Activated CD8-positive, alpha-beta memory T cell treated with anti-CD3 and anti-CD28 coated beads for 1 hour (primary cell): ENCODE measurements at places on chromosomes 3 and 15.

DNA sequence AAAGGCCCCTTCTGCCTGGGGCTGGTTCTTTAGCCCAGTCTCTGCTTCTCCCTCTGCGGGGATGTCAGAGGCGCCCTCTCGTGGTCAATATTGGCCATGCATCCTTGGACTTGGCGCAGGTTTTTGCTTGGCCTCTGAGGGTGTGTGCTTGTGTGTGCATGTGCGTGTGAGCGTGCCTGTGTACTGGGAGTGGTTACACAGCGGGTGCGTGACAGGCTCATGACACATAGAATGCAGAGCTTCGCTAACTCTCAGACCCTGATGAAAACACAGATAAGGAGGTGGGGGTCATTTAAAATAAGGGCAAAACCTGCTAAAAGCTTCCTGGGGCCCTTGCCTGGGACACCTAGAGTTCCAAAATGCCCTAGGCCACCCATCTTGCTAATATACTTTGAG, 160.9 kb downstream of the SMAD6 start:
- peak; percentile 22 for DNase-seq

- DNase-seq, result no peak
Measured at GRCh38 chr15:60212536-60212935, 185.2 kb downstream of the ANXA2 start.

GRCh38 chr3:46221938-46222337, 13.8 kb upstream of the CCR1 start:
- no peak for DNase-seq

- peak; percentile 8 for DNase-seq
Measured at GRCh38 chr3:51434746-51435327, 43.8 kb downstream of the RBM15B start.

DNA sequence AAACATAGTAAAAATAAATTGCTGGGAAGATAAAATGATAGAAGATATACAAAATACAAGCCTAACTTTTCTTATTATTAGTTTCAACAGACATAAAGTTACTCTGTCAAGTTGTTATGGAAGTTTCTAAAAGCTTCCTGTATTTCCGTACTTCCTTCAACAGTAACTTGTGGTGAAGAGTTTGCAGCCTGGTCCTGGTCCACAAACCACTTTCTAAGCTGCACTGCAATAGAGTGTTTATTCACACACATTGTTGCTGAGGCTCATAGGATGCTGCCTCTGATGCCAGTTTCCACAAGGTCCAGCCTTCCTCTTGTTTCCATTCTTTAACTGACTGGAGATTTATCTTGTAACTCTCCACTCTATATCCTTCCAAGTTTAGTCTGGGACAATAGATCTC, 39.4 kb upstream of the KY start:
- DNase-seq, result no peak

DNA sequence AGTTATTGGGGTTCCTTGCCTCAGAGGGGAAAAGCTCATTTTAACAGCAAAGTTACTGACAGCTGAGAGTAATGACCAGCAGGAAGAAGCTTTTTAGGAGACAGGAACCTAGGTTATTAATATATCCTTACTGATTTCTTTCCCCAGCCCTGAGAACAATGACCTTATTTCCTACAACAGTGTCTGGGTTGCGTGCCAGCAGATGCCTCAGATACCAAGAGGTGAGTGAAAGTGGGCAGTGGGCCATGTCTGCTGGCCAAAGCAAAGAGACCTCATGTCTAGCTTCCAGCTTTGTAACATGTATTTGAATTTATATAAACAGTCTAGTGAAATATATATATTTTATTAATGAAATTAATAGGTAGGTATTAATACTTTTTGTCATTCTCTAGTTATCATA, 5.0 kb downstream of the CCNDBP1 start:
- no peak for DNase-seq

DNA sequence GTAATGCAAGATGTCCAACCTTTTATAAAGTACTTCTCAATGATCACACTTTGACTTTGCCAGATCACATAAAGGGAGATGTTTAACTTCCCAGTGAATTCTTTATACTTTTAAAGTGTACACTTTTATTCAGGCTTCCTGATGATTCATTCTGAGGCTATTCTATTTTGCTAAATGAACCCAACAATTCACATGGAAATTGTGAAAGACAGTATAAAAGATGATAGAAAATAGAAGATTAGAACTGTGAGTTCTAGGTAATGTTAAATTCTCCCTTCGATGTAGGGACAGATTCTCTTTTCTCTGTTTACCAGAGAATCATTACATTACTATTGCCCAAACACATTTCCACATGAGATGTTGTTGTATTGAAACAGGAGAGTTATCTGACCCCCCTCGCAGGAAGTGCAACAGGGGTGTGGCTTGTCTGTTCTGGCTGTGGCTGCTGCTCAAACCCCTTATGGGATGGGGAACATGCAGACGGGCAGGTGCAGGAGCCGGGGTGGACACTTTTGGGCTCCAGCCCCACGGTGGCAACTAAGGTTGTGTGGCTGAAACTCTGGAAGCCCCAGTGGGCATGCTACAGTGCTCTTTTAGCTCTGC, 131.3 kb upstream of the LRTM1 start:
- no peak for DNase-seq

DNA sequence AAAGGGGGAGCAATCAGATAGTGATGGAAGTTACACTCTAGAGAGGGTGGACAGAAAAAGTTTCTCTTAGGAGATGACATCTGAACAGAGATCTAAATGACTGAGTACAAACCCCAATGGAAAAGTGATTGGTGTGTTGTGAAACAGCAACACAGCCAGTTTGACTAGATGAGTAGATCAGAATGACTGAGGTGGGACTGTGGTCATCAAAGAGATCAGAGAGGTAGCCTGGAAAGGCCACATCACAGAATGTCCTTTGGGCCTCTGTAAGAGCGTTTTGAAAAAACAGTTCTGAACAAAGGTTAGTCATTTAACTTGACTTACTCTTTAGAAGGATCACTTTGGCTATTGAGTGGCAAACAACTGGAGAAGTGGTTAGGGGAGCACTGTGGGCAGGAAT, 10.6 kb downstream of the LRRC58 start:
- DNase-seq, result no peak

DNA sequence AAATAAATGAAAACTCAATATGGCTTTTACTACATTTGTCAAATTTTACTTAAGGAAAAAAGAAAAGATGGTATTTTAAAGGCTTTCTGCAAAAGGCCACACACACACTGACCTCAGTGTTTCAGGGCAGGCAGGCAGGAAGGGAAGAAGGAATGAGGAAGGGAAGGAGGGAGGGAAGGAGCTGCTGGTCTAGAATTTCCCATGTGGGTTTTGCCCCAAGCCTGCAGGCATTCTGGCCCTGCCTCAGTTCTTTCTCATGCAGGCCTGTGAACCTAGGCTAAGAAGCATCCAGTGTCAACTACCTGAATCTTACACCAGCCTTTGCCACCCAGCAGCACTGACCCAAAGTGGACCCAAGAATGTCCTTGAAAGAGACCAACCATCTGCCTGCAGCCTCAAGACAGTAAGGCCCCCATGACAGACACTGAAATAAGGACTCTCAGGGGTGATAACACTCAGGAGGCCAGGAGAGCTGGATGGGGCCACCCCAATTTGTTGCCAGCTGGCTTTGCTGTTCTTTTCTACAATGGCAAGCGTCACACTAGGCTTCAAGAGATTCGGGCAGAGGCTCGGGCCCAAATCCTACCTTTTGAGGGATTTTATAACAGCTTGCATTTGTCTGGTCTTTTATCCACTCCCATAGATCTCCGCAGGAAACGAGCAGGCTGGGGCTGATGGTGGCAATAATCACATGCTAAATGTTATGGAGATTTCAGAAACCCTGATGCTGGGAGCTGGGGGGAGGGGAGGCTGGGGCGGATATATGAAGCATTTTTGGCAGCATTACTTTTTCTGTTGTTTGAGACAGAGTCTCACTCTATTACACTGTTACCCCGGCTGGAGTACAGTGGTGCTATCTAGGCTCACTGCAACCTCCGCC, 51.4 kb downstream of the XXYLT1 start:
- DNase-seq, result no peak

DNA sequence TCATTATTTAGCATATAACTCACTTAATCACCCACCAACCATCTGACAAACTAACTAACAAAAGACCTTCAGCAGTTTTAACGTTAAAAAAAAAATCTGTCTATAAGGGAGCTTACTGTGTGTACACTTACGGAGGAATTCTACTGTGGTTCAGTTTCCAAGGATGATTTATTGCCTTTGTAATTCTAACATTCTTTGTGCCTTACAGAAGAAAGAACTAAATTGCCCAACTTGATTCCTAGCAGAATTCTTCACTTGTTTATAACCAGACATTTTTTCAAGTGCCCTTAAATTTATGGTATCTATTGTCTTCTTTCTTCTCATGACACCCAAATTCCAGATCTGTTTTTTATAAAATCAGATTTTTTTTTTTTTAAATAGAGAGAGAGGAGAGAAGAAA, 119.7 kb upstream of the IGSF10 start:
- no peak for DNase-seq

DNA sequence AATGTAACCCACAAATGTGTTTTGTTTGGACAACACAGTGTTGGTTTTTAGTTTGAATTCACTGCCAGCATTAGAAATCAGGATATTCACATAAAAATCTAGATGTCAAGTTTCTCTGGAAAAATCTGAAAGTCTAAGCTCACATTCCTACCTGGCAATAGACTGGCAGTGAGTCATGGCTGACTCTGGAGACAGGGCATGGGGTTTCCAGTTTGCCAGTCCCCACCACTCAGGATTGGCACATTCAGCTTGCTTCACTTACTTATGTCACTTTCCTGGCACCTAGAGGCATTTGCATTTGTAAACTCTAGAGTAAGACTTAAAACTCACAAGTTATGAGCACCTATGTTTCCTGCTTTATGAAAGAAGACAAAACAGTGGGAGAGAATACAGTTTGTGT, 19.1 kb upstream of the SEC61A1 start:
- DNase-seq, result no peak

DNA sequence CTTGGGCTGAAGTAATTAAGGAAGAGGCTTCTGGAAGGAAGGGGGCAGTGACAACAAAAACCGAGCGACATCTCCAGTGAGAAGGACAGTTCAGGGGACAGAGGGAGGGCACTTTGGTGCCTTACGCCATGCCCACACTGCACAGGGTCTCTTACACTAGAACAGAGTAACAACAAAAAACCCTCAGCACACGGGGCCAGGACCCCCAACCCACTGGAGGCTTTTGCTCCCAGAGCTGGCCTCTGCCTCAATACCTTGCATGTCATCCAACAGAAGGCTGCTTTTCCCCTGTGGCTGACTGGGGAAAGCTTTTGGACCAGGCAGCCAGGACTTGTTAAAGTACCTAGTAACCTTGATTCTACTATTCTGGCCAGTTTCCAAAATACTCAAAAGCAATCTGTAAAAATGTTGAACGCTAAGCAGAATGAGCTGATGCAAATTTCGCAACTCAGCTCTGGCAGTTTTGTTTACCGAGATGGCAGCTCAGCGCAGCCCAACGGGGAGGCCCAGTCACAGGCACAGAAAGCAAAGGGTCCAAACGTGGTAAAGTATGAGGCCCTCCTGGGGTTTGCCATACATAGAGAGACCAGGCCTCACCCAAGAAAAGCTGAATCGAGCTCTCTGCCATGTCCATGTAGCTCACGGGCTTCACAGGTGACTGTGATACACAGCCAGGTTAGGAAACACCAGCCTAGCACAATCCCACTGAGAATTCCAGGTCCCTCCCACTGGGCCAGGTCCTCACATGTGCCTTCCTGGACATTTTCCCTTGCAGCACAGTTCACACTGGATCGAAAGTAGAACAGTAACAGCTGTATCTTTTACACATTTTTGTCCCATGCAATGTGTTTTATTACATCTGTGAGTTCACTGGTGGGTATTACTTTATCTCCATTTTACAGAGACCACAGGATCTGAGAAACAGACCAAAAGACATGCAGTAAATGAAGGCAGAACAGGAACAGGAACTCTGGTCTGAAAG, 6.0 kb downstream of the CHCHD4 start:
- no peak for DNase-seq

DNA sequence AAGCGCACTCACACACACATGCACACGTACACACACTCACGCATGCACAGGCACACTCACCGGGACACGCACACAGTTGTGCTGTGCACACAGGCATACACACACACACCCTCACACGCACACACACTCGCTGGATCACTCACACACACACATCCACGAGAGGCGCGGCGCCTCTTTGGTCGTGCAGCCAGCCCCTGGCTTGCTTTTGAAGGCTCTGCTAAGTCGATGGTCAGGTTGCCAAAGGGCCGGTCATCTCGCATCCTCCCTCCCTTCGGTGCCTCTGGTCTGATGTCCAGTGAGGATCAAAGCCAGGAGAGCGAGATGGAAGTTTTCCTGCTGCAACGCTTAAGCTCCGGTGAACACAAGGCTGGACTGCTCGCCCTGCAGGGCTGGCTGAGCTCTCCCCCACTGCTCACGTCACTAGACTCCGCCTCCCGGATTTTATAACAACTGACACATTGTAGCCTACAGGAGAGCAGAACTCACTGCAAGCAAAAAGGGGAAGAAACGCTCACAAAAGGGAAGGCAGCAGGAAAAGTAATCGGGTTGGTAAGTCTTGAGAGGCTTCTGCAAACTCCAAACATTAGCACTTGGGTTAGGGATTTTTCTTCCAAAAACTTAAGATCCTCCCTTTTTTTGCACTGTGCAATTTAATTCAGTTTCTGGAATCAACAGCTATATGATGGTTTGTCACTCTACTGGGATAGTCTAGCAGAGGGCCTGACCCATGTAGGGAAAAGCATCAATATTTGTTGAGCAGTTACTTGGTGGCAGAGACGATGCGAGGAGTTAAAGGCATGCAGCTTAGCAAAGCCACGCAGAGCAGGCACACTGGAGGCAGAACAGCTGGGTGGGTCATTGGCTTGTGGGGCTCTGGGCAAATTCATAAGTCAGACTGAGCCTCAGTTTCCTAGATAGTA, at the start of gene SRGAP3:
Gene SRGAP3 (minus strand): TSS at position 374 of the 920 bp plus-strand sequence. CDS start 695 bp downstream, outside the sequence.
- peak; percentile 40 for DNase-seq

GRCh38 chr3:146104068-146104467, 56.9 kb downstream of the PLOD2 start:
- DNase-seq, result no peak

GRCh38 chr3:21751886-21752285, 876 bp upstream of the ZNF385D start:
- DNase-seq, result no peak

GRCh38 chr3:46538803-46539442, 27.2 kb downstream of the LRRC2 start:
- peak; percentile 83 for DNase-seq

- DNase-seq, result no peak
Measured at GRCh38 chr15:88624156-88624970, 3.2 kb downstream of the AEN start.

- no peak for DNase-seq
Measured at GRCh38 chr3:71629289-71629688, 45.8 kb upstream of the FOXP1 start.

DNA sequence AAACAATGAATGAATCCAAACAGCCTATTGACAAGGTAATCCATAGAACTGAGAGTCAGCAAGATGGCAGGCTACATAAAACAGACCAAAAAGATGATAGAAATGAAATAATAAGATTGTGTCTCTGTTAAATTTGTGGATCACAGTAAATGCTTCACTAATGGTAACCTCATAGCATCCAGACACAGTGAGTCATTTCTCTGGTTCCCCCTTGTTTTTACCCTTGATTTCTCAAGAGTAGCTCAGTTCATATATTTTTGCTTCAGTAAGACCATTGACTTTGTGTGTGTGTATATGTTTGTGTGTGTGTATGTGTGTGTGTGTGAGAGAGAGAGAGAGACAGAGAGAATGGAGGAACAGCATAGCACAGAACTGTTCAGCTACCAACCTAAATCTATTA, 546.9 kb downstream of the RBMS3 start:
- no peak for DNase-seq
